ENCODE measurements at places on chromosomes 2 and 18. TPM values are rescaled to one million over a fixed set of nuclear protein-coding genes. Genes with fewer than 3 reads are reported as not detected.

The ANKRD30B gene
- total RNA-seq = not detected

The GALNT3 gene
- total RNA-seq = 37.7 TPM

The GKN2 gene
- total RNA-seq = 181 TPM

The PELI1 gene
- total RNA-seq = 37.5 TPM

The SERPINB13 gene
- not detected for total RNA-seq

The GNLY gene
- 10.5 TPM for total RNA-seq

The SAG gene
- not detected for total RNA-seq

The COL4A3 gene
- total RNA-seq = 43.3 TPM

The FBLN7 gene
- 2.6 TPM for total RNA-seq

The IL36B gene
- not detected for total RNA-seq

The OBSL1 gene
- 65.0 TPM for total RNA-seq

The ANO7 gene
- 1.3 TPM for total RNA-seq

The PDCD1 gene
- total RNA-seq = 1.1 TPM

The RGPD3 gene
- total RNA-seq = 0.17 TPM

The HOXD3 gene
- total RNA-seq = 1.0 TPM

The MIB1 gene
- 26.3 TPM for total RNA-seq

The SERPINB2 gene
- total RNA-seq = 3.5 TPM

The BMP10 gene
- not detected for total RNA-seq

The CHRNG gene
- not detected for total RNA-seq

The ZSWIM2 gene
- not detected for total RNA-seq

The FEV gene
- total RNA-seq = not detected

The POMC gene
- 1.5 TPM for total RNA-seq

The PROM2 gene
- 5.6 TPM for total RNA-seq

The DSC2 gene
- total RNA-seq = 18.5 TPM

The CTLA4 gene
- 0.70 TPM for total RNA-seq

The FAP gene
- total RNA-seq = 15.0 TPM

The PKDCC gene
- 68.2 TPM for total RNA-seq

The SOCS6 gene
- 18.0 TPM for total RNA-seq

The SERPINB10 gene
- 0.58 TPM for total RNA-seq

The BBS5 gene
- total RNA-seq = 6.2 TPM
